Sciatic nerve (tissue), 2 donors: ENCODE measurements at places on chromosomes 11 and 22. TPM values are rescaled to one million over a fixed set of nuclear protein-coding genes. Genes with fewer than 3 reads are reported as not detected.
A peak's percentile ranks its signal among the peaks of the same experiment; 100 is the strongest.

- no peak for DNase-seq
These were observed 12.9 kb downstream of the OLFML1 start for GRCh38 chr11:7498193-7498592.

Gene RIMBP3B
- not detected for total RNA-seq

Gene CHRNA10
- total RNA-seq, result 4.6 TPM

Gene PNPLA5
- not detected for total RNA-seq

Gene MFNG
- 22.3 TPM for total RNA-seq

Gene CYP2D6
- 2.0 TPM for total RNA-seq

GRCh38 chr11:75302371-75302770 lies 49.1 kb downstream of the ARRB1 start:
- DNase-seq, result no peak

DNA sequence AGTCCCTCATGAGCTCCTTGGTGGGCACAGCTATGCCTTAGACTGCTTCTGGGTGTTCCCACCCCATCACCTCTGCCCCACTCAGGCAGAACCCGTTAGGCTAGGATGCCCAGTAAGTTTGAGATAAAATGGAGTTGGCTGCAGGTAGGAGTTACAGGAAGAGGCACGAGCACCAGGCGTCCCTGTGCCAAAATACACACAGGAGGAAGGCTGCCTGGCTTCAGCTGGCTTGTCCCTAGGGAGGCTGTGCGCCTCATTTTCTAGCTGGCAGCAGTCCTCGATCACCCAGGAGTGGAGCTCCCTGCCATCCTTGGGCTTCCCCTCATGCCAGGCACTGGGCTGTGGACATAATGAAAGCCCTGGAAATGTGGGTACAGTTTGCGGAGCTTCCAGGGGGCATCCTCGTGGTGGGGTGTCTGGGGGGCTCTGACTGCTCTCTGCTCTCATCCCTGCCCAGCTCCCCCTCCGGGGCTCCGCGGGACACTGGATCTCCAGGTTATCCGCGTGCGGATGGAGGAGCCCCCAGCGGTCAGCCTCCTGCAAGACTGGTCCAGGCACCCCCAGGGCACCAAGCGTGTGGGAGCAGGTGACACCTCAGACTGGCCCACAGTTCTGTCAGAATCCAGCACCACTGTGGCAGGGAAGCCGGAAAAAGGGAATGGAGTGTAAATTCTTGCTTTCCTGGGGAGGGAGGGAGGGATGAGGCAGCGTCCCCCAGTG lies 12.3 kb upstream of the MARK2 start:
- no peak for DNase-seq

- DNase-seq, result no peak
These were observed 501 bp downstream of the CD151 start for GRCh38 chr11:833114-833791.

- no peak for DNase-seq
These were observed 19.9 kb downstream of the GLYAT start for GRCh38 chr11:58711832-58712231.

Gene OR8G1
- not detected for total RNA-seq

Gene AMPD3
- total RNA-seq, result 9.1 TPM

GRCh38 chr11:11250470-11250869 lies 102.6 kb downstream of the CSNK2A3 start:
- no peak for DNase-seq

- no peak for DNase-seq
These were observed at the start of gene CCDC81 for GRCh38 chr11:86374586-86374985. Gene CCDC81 (plus strand): TSS chr11:86374887. CDS start chr11:86375164, 277 bp downstream.

Gene SSTR3
- total RNA-seq, result not detected

- DNase-seq, result no peak
These were observed 40.2 kb downstream of the LMO1 start for GRCh38 chr11:8223513-8223900.

- DNase-seq, result no peak
These were observed 165.5 kb downstream of the DSCAML1 start for GRCh38 chr11:117631336-117632140.

Gene CDKN1C
- 186 TPM for total RNA-seq

DNA sequence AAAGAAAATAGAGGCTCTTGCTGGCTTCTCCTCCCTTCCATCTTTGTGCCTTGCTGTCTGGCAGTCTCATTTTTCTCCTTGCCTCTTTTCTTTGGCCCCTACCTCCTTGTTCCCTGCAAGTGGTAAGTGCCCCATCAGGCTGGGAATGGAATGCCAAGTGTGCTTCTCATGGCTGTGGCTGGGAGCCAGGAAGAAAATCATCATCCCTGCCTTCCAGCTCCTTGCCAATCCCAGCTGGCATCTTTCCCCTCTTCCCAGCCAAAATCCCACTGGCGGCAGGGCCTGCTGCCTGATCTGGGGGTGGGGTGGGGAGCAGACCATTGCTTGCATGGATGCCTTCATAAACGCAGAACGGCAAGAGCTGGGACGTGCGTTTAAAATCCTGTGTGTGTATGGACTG lies 27.0 kb upstream of the SLC25A18 start:
- no peak for DNase-seq

Gene IFITM1
- 344 TPM for total RNA-seq

GRCh38 chr22:29065468-29066190 lies 4.0 kb upstream of the C22orf31 start:
- DNase-seq, result no peak

DNA sequence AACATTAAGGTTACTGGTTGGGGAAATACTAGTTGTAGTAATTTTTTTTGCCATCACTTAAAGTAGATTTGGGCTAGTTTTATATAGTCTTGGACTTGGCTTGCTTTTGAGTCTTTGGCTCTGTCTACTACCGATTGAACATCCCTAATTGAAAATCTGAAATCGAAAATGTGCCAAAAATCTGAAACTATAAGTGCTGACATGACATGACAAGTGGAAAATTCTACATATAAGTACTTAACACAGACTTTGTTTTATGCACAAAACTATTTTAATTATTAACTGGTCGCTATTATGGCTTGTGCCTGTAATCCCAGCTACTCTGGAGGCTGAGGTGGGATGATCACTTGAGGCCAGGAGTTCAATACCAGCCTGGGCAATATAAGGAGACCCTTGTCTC lies 22.5 kb downstream of the RNF169 start:
- DNase-seq, result no peak

- DNase-seq, result no peak
These were observed 965 bp downstream of the TCN2 start for GRCh38 chr22:30607939-30608338.

DNA sequence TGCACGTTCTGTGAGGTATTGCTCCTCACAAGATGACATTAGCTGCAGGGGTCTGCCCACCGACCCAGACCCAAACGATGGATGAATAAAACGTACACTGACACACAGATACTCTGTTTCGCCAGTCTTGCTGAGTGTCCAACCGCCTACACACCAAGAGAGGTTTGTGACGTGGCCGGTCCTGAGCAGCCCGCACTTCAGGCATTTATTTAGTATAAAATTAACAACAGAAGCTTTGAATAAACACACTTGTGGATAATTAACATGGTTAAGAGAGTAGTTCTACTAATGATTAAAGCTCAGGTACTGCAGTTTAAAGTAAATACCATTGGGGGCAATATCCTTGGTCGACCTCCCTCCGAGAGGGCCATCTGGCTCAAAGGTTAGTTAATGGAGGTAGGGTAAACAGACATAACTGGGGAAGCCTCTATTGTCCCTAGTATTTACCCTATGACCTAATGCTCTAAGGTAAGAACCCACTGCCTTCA lies 75.7 kb downstream of the CCDC83 start:
- no peak for DNase-seq

DNA sequence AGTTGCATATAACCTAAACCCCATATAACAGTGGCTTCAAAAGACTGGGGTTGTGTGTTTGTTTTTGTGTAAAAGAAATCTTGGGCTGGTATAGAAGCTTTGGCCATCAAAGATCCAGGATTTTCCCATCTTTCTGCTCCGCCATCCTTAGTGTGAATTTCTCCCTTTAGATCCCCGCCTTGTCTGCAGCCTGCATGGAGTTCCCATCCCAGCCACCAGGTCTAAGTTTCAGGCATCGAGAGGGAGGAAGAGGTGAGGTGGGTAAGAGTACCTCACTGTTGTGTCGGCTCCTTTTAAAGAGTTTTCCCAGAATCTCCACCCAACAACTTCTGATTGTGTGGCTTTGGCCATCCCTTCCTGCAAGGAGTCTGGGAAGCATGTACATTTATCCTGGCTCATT lies 195.5 kb upstream of the SORL1-AS1 start:
- DNase-seq, result no peak

DNA sequence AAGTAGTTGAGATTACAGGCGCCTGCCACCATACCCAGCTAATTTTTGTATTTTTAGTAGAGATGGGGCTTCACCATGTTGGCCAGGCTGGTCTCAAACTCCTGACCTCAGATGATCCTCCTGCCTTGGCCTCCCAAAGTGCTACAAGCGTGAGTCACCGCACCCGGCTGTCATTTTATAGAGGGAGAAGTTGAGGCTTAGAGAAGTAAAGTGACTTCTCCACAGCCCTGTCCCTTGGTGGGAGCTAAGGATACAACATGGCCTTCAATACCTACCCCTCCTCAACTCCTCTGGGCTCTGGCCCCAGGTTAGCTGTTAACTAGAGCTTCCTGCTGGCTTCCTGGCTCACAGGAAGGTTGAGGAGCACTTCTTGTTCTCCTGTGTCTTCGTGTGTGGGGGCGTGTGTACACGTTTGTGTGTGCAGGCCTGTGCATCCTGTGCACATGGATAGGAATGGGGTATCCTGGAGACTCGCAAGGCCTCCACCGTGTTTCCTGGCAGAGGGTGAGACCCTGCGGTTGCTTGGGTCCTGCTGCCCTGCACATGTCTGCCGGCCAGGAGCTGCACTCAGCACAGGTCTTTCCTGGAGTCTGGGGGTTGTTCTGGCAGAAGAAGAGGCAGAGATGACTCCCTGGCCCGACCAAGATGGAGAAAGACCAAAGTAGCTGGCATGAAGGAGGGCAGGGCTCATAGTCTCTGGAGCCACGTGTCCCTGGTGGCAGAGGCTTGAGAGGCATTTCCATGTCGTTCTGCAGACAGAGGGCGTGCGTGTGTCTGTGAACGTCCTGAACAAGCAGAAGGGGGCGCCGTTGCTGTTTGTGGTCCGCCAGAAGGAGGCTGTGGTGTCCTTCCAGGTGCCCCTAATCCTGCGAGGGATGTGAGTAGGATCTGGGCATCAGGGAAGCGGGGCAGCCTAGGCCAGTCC lies 2.4 kb downstream of the SIDT2 start:
- peak; percentile 84 for DNase-seq

DNA sequence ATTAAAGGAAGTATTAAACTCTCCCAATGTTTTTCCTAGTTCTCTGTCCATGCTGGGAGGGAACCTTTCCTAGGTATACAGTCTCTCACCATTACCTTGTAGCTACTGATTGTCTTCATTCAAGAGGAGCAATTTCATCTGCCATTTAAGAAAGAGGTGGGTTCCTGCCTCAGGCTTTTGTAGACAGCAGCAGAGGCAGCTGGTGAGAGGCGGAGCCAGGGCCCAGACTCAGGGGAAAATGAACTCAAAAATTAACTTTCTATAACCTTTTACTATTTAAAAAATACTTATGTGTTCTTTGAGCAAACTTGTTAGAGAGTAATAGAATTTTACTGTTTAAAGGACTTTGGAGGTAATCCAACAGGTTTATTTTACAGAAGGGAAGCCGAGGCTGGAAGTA lies 133.0 kb downstream of the SNX19 start:
- DNase-seq, result no peak

DNA sequence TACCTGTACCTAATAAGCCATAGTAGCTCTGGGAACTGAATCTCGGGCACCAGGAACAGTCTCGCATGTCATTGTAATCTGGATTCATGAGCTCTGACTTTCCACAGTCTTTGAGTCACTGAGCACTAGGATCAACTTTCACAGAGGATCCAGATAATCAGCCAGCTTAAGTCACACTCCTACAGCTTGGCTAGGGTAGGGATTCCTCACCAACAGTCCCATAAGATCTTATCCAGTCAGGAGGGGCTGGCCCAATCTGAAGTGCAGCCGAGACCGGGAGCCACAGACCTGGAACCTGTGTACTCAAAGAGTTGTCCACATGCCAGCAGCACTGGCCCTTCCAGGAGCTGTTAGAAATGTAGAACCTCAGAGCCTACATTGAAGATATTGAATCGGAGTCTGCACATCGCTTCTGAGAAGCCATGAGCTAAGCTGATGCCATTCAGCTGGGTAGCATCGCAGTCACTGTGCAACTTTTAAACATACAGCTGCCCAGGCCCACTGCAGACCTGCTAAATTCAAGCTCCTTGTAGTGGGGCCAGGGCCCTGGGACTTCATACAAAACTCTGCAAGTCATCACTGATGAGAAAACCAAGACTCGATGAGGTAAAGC lies 538.8 kb upstream of the B3GAT1 start:
- no peak for DNase-seq

GRCh38 chr11:2916892-2917645 lies 12.2 kb downstream of the PHLDA2 start:
- no peak for DNase-seq

GRCh38 chr11:119307974-119308373 lies 9.0 kb downstream of the MCAM start:
- DNase-seq, result no peak

- no peak for DNase-seq
These were observed 11.9 kb upstream of the MRGPRX2 start for GRCh38 chr11:19072464-19072863.

DNA sequence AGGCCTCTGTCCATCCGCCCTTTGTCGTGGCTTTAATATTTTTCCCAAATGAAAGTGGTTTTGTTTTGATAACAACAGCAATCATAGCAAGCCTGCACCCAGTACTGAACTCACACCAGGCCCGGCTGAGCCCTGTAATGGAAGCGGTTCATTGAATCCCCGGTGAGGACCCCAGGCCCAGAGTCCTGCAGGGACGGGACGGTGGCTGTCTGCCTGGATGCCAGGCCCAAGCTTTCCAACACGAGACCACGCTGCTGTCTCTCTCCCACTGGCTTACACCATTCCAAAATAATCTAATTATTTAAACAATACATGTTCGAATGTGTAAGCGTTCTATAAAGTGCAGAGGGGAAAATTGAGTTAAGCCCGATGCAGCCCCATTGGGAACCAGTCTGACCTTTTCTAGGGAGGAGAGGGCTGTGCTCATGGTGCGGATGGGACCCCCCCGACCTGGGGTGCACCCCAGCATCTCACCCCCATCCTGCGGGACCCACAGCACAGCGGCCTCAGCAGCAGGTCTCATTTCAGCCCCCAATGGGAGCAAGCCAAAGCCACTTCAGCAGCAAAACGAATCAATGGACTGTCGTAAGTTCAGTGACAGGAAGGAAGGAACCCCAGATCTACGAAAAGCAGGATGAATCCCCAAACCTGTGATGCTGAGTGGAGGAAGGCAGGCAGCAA lies 1046.9 kb downstream of the BRD1 start:
- no peak for DNase-seq
